ENCODE measurements at places on chromosomes 5 and 9.
A peak's percentile ranks its signal among the peaks of the same experiment; 100 is the strongest.

GRCh38 chr5:44729536-44729935 is 79.2 kb upstream of the MRPS30 start:
- no peak for DNase-seq

- no peak for DNase-seq
Observed at GRCh38 chr9:4905135-4905490, 80.0 kb upstream of the JAK2 start.

GRCh38 chr9:132239518-132239917 is 77.7 kb downstream of the NTNG2 start:
- no peak for DNase-seq

DNA sequence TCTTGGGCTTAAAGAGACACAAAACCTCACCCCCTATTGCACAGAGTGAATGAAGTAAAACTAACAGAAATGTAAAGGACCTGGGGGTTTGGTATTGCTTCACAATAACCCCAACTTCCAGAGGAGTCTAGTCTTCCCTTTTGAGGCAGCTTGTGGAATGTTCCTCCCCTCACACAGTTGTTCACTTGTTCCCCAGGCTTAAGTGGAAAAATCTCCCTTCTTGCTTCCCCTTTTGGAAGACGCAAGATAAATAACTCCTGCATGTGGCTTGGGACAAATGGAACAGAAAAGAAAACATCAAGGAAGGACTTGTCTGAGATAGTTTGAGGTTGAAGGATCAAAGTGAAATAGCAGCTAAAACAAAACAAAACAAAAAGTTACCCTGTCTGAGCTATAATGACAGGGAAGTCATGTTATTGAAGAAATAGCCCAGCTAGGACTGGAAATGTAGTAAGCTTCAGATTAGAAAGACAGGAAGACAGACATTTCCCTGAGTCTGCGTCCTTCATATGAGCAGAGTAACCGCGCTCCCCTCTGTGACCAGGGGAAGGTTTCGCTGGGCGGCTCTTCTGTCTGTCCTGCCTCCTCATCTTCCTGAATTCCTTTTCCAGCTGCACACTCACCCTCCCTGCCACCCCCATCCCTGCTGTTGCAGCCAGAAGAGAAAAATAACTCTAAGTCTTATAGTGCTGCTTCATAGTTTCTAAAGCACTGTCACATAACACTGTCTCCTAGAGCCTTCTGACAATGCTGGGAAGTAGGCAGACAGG is 8.8 kb downstream of the SPARC start:
- DNase-seq = peak; percentile 46

DNA sequence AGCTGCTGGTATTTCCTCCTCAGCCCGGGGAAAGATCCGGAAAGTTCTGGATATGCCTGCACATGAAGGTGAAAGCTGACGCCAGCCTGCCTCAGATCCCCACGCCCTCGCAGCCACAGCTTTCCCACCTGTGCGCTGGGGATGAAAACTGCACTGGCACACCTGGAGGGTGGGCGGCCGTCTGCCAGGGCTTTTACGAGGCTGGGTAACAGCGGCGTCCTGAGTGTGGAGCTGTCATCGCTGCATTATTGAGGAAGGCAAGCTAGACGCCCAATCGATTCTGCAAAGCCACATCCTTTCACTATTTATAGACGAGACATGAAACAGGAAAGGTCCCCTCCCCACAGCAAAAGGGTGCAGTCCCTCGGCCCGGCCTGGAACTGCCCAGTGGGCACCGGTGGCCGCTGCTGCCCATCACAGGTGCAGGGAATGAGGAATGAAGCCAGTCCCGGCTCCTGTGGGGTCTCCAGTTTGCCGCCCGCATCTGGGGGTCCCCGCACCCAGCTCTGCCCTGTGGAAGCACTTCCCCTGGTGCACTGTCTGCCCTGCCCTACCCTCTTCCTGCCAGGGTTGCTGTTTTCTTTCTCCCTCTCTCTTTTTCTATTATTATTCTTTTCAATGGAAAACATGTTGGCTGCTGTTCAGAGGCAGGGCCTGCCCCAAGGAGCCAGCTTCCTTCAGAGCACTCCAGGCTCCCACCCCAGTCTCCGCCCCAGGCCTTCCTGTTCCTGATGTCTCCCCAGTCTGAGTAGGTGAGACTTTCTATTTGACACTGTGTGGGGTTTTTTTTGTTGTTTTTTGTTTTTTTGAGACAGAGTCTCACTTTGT is 7.0 kb downstream of the NOTCH1 start:
- peak; percentile 56 for DNase-seq

- DNase-seq = no peak
Observed at GRCh38 chr5:151619812-151620460, 28.8 kb upstream of the FAT2 start.

- DNase-seq = no peak
Observed at GRCh38 chr5:111792471-111793058, 35.6 kb upstream of the NREP start.

DNA sequence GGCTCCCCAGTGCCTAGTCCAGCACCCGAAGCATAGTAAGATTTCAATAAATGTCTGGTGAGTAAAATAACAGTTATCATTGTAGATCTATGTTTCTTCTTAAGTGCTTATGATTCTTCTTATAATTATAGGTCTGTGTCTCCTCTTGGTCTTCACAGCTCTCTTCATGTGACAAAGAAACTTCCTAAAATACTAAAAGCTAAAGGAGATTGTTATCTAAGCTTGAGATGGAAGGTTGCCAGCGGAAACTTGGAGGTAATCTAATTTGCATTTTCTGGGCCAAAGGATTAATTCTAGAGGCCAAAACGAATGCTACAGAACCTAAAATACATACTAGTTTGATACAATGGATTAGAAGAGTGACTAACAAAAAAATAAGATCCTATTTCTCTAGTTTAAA is 13.6 kb upstream of the ARHGAP26 start:
- DNase-seq = no peak

- DNase-seq = no peak
Observed at GRCh38 chr5:14450018-14450524, 131.5 kb upstream of the OTULINL start.

- DNase-seq = no peak
Observed at GRCh38 chr5:58598440-58598839, 15.6 kb downstream of the RAB3C start.

- DNase-seq = no peak
Observed at GRCh38 chr9:114244570-114244969, 78.3 kb upstream of the ORM1 start.

All from adrenal gland (tissue), 19 donors.